ENCODE measurements at places on chromosomes 6 and 20. TPM values are rescaled to one million over a fixed set of nuclear protein-coding genes. Genes with fewer than 3 reads are reported as not detected.

Gene CLVS2
- total RNA-seq = not detected

Gene MYL9
- total RNA-seq = 531 TPM

GRCh38 chr6:43810965-43811732 is 41.1 kb downstream of the VEGFA start:
- DNase-seq = no peak

- no peak for DNase-seq
These were observed 234.2 kb downstream of the HACE1 start for GRCh38 chr6:104625536-104625935.

- no peak for DNase-seq
These were observed 210.0 kb downstream of the DLL1 start for GRCh38 chr6:170080828-170081371.

- no peak for DNase-seq
These were observed 622.4 kb upstream of the FLRT3 start for GRCh38 chr20:14959506-14960475.

GRCh38 chr6:139553916-139554315 is 179.5 kb upstream of the CITED2 start:
- DNase-seq = no peak

DNA sequence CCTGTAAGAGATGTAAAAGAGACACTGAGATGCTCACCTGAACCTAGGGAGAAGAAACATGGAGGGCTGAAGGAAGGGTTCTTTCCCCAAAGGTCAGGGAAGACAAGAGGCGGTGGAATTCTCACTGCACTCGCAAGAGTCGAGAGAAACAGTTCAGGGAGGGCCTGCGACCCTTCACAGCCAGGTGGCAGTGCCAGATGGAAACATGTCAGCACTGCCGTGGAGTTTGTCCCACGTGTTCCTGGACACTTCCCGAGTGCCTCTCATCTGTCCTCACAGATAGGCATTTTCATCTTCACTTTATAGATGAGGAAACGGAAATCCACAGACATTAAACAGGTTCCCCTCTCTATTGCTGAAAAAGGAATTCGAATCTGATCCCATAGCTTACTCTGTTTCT is 70.4 kb upstream of the SYNJ2 start:
- DNase-seq = no peak

All from thoracic aorta (tissue), 2 donors.